Left kidney (tissue), 8 donors: ENCODE measurements at places on chromosomes 16 and 17. TPM values are rescaled to one million over a fixed set of nuclear protein-coding genes. Genes with fewer than 3 reads are reported as not detected.

- no peak for DNase-seq
Measured at GRCh38 chr17:80171681-80172080, 1.9 kb downstream of the CARD14 start.

Gene EVPLL
- polyA plus RNA-seq = 0.23 TPM

- no peak for DNase-seq
Measured at GRCh38 chr16:72989579-72990551, 58.1 kb downstream of the ZFHX3 start.

Gene ALDH3A1
- 1.2 TPM for polyA plus RNA-seq

- DNase-seq = peak; percentile 74
Measured at GRCh38 chr16:69861292-69862030, 89.7 kb upstream of the CLEC18A start.

Gene EPN3
- polyA plus RNA-seq = 9.5 TPM
